Activated naive CD8-positive, alpha-beta T cell treated with anti-CD3 and anti-CD28 coated beads, Interleukin-2, amount 50 U/mL, for 16 hours (primary cell): ENCODE measurements at places on chromosomes 16 and 17.
A peak's percentile ranks its signal among the peaks of the same experiment; 100 is the strongest.

- DNase-seq = no peak
These were observed 36.7 kb downstream of the STAT5A start for GRCh38 chr17:42325026-42325425.

DNA sequence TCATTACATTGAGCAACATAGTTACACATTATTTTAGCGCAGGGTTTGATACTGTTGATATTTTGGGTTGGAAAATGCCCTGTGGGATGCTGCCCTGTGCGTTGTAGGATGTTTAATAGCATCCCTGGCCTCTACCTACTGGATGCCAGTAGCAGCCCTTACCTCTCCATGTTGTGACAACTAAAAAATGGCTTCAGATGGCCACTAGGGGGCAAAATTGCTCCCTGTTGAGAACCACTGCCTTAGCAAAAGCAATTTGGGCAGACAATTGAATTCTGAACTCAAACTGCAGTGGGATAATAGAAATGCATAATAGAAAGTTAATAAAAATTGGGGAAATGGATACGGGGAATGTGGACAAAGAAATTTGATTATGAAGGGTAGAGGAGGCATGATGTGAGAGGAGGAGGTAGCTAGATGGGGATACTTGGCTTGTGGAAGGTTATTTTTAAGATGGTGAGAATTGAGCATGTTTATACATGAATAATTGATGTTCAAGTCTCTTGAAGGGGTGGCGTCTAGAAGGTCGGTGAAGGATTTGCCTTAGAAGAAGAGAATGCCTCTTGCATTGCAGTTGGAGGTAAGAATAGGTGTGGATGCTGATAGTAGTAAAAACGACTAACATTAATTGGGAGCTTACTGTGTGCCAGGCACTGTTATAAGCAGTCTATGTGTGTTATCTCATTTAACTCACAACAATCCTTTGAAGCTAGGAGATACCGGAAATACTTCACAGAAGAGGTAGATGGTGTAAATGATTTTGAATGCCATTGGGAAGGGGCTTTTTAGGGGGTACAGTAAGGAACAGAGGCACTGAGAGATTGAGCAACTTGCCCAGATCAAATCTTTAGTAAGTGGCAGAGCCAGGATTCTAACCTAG is 19.0 kb downstream of the HEATR9 start:
- DNase-seq = peak; percentile 12

DNA sequence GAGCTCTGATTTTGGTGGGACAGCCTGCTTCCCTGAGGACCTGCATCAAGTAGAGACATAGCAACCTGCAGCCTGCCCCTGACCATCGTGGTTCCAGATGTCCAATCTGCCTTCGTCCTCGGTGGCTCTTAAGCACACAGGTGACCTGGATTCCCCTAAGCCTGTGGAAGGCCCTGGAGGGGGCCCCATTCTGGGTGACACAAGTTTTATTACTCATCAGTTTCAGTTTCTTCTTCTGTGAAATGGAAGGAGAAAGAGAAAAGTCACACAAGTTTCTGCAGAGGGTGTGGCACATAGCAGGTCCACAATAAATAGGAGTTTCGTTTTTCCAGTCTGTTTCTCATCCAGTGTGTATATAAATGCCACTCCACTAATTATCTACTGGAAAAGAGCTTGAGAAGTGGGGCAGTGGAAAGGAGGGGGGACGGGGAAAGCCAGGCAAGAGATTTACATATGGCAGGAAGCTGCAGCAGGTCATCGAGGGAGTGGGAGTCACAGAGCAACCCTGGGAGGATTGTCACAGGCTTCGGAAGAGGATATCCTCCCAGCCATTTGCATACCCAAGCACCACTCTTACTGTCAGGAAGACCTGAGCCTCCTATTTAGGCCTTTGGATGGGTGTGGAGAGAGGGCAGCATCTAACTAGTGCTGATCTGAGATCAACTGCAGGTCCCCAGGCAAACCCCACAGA is 10.0 kb upstream of the NOS2 start:
- DNase-seq = no peak

GRCh38 chr16:85735225-85735635 is 15.7 kb downstream of the C16orf74 start:
- DNase-seq = no peak

DNA sequence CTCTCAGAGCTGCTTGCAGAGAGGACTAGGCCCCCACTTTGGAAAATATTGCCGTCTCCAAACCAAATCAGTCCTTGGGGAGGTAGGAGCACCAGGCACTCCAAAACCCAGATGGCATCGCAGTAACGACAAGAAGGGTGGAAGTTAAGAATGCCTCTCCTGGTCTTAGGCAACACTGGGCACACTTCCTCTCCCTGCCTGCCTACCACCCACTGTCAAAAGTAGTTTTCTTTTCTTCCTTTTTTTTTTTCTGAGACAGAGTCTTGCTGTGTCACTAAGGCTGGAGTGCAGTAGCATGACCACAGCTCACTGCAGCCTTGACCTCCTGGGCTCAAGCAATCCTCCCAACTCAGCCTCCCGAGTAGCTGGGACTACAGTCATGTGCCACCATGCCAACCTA is 47.2 kb downstream of the SRL start:
- no peak for DNase-seq

DNA sequence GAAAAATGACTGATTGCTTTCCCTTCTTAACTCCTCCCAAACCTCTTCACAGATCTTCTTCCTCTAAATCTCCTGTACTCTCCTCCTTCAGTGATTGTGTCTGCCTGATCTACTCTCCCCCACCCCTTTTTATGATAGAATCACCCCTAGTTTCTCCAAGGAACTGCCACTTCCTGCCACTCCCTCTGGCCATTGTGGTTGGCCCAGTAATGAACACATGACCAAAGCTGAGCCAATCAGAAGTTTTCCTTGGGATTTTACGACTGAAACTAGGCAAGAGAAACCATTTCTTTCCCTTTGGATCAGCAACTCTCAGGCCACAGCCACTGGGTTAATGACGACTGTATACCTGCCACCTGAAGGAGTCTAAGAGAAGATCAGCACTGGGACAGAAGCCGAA is 15.9 kb downstream of the IRX3 start:
- no peak for DNase-seq

DNA sequence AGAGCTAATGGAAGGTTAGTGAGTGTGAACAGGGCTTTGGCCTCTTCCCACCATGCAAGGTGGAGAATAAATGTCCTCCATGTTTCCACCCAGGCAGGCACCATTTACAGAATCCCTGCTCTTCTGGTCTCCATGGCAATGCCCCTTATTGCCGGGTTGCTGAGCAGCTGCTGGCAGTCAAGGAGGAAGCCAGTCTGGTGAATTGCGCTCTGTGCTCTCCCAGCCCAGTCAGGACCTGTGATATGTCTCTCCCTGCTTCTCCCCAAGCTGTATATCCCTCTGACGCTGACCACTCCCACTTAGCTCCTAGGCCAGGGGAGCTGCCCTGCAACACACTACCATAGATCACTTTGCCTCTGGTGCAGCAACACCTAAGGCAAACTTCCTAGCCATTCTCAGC is 402.1 kb upstream of the ERCC4 start:
- DNase-seq = no peak

DNA sequence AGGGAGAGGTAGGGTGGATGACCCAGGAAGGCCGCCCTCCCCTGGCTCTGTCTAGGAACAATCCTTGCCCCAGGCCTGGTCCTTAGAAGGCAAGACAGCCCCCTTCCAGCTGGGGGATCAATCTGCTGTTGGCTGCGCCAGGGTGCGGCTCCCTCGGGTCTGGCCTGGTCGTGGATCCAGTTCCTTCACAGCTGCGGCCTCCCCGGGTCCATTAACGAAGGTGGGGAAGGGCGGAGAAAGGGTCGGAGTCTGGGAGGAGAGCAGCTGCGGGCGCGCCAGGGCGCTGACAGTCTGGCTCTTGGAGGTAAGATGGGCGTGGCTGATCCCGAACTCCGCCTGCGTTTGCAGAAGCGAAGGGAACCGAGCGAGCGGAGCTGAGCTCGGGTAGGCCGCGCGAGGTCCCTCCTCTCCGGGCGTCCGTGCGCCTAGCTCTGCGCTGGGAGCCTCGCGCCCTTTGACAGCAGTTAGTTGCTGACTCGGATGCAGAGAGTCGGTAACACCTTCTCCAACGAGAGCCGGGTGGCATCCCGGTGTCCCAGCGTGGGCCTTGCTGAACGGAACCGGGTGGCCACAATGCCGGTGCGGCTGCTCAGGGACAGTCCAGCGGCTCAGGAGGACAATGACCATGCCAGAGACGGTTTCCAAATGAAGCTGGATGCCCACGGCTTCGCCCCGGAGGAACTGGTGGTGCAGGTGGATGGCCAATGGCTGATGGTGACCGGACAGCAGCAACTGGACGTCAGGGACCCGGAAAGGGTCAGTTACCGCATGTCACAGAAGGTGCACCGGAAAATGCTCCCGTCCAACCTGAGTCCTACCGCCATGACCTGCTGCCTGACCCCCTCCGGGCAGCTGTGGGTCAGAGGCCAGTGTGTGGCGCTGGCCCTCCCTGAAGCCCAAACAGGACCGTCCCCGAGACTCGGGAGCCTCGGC is at the start of gene HSPB9:
Gene HSPB9 (plus strand): TSS at position 434 of the 933 bp plus-strand sequence. CDS start 47 bp downstream, at position 481.
- DNase-seq = no peak
